HS-27A (cell line): ENCODE measurements at places on chromosomes 5 and 9.

- no peak for DNase-seq
Observed at GRCh38 chr5:72133212-72133990, 26.1 kb downstream of the MAP1B start.

DNA sequence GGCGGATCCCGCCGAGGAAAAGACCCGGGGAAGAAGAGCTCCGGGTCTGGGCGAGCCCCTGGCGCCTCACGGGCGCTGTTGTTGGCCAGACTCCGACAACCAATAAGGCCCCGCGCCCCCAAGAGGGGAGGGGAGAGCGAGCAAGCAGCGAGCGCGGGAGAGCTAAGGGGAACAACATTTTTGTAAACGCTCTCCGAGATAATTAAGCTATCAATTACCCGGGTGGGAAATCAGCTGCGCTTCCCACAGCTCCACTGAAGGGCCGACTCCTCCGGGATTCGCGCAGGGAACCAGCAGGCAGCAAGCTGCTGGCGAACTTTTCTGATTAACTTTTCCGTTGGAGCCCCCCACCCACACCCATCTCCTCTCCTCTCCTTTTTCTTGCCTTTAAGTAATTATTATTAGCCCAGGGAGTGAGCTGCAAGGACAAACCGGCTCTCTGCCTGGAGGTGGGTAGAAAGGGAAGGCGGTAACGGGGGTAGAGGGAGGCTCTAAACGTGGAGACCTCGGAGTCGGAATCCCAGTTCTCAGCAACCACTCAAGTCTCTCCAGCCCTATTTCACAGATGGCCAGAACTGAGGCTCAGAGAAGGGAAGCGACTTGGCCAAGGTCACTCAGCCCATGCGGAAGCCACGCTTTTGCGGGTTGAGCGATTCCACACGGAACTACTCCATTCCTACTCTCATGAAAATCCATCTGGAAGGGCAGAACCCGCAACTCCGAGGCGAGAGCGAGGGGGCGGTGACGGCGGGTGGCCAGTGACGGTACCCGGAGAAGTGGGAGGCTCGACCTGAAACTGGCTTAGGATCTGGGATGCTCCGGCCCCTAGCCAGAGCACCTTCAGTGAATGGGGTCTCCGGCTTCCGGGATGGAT is 1.3 kb downstream of the ASTN2 start:
- no peak for DNase-seq

- DNase-seq = no peak
Observed at GRCh38 chr5:149464796-149465489, 85.9 kb upstream of the IL17B start.

- no peak for DNase-seq
Observed at GRCh38 chr5:142971303-142972013, 201.3 kb downstream of the ARHGAP26 start.

- no peak for DNase-seq
Observed at GRCh38 chr9:136297766-136298735, 5.8 kb downstream of the CCDC187 start.

DNA sequence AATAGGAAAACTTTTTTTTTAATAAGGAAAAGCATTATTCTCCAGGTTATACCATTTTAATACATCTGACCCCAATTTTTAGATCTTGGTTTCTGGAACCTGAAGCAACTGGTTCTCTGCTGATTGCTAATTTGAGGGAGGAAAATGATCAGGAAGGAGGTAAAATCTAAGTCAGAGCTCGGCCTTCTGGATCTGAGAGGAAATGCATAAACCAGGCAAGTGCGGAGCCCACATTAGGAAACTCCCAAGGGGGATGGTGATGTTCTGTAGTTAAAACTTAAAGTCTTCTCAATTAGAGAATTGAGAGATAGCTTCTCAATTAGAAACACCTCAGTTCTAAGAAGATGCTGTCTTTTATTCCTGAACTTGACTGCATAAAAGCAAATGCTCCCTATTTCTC is 113.5 kb downstream of the TSSK1B start:
- DNase-seq = no peak

- no peak for DNase-seq
Observed at GRCh38 chr9:137273611-137274320, 3.8 kb upstream of the TOR4A start.

DNA sequence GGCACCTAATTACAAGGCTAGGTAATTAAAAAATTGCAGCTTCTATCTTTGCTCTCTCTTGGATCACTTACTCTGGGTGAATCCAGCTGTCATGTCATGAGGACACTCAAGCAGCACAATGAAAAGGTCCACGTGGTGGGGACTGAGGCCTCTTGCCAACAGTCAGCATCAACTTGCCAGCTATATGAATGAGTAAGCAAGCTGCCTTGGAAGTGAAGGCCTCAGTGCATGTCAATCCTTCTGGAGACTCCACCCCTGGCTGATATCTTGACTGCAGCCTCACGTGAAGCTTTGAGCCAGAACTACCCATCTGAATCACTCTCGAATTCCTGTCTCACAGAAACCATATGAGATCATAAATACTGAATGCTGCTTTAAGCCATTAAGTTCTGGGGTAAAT is 140.5 kb downstream of the SNX18 start:
- no peak for DNase-seq

GRCh38 chr5:76524868-76525267 is 98.3 kb downstream of the F2RL2 start:
- DNase-seq = no peak

DNA sequence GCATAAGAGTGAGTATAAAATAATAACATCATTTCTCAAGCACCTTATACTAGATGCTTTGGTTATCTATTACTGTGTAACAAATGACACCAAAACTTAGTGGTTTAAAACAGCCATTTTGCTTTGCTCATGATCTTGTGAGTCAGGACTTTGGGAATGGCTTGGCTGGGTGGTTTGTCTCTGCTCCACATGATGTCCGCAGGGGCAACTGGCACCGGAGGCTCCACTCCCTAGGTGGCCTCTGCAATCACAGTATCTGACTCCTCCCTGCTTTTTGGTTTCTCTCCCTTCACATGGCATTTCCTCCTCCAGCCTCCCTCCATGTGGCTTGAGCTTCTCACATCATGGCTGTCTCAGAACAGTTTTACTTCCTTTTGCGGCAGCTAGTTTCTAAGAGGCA is 259.5 kb downstream of the GAS1 start:
- DNase-seq = no peak

DNA sequence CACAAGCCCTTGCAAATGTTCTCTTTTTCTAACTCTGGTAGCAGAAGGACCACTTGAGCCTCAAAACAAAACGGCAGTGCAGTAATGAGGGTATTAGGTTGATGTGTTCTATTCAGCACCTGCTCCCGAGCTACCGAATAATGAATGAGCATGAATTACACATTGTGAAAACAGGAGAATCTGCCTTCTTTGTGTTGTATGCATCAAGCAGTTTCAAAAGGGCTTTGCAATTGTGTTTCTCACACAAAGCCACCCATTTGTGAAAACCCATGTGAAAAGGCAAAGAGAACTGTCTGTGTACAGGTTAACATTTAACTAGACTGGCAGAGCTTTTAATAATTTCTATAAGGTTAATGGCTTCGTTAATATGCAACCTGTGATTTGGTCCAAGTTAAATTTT is 97.8 kb downstream of the STK32A start:
- no peak for DNase-seq

DNA sequence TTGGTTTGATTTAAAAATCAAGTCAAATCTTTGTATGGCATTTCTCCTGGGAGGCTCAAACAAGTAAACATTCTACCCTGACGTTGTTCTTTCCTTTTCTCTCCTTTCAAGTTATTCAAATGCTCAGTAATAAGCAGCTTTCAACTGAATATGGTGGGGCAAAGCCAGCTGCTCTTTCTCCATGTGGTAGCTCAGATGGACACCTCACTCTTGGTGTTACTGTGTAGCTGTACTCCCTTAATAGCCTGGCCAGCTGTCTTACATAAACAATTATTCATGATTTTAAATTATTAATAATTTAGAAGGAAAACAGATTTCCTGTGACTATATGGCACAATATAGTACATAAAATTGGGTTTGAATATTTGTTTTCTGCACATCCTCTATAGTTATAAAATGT is 165.2 kb downstream of the PDE4D start:
- DNase-seq = no peak

- DNase-seq = no peak
Observed at GRCh38 chr9:121893786-121894185, 199.3 kb downstream of the TTLL11 start.

- DNase-seq = no peak
Observed at GRCh38 chr5:126937771-126938170, 92.6 kb downstream of the MARCHF3 start.

- DNase-seq = no peak
Observed at GRCh38 chr9:80500300-80500699, 928.5 kb downstream of the TLE4 start.

- DNase-seq = no peak
Observed at GRCh38 chr9:20358207-20358606, 264.1 kb downstream of the MLLT3 start.

- DNase-seq = no peak
Observed at GRCh38 chr9:135906291-135907005, 898 bp downstream of the CAMSAP1 start.

- no peak for DNase-seq
Observed at GRCh38 chr5:16326137-16326536, 139.5 kb downstream of the ZNF622 start.

DNA sequence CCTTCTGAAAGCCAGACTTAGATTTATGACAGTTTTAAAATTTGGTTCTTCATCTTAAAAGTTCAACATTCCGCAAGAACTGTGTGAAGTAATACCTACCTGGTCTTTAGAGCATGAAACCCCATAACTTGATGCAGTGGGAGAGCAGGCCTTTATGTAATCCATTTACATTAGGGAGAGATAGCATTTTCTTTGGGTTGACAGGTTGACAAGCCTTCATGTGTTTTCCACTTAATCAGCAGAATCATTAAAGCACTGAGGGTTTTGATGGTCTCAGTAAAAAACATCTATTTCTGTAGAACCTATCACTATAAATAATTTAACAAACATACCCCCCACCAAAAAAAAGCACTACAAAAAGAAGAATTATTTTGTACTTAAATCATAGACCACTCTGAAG is 121.6 kb upstream of the KIF2A start:
- DNase-seq = no peak

DNA sequence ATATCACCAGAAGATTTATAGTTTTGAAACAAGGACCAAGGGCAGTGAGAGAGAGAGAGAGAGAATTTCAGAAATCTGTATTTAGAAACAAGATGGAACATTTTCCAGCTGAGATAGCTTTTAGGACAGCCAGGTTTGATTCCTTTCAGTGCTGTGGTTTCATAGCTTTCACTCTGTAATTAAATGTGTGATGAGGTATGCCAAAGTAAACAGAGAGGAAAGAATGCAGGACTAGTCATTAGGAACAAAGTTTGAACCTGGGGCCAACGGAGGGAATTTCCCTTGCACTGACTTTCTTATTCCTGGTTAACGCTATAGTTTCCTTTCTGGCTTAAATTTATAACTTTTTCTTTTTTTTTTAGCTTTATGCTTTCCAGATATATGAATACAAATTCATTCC is 10.0 kb upstream of the CCL28 start:
- no peak for DNase-seq

DNA sequence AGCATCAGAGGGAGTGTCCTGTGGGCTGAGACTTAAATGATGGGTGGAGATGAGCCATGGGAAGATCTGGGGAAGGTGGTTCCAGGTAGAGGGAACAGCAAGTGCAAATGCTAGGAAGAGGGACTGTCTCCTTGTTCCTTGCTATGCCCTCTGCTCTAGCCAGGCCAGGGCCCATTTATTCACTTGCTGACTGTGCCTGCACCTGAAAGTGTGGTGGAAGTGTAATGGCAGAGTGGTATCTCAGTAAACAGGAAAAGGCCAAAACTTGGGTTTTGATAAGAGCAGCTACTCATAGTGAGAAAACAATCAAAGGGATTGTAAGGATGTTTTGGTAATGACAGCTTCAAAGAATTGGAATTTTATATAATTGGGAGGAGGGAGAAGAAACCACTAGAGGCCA is 32.4 kb downstream of the TLE4 start:
- DNase-seq = no peak

GRCh38 chr5:139141446-139142204 is 56.5 kb downstream of the SIL1 start:
- no peak for DNase-seq

GRCh38 chr5:144832416-144832815 is 661.7 kb downstream of the KCTD16 start:
- DNase-seq = no peak

DNA sequence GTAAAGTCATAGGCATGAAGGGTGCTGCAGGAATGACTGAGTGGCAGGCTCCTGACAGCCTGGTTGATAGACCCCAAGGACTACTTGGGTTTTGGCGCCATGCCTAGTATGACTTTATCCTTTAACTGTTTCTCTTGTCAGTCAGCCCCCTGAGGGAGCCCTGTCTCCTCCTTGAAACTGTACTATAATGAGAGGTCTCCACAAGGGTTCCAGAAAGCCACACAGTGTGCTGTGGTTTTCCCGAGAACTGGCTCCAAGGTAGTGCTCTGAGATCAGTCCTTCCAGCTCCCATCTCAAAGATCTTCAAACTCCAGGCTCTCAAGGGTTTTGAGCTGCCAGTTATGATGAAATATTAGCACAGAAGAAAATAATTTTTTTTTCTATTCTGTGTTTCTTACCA is 26.7 kb upstream of the TNC start:
- DNase-seq = no peak

DNA sequence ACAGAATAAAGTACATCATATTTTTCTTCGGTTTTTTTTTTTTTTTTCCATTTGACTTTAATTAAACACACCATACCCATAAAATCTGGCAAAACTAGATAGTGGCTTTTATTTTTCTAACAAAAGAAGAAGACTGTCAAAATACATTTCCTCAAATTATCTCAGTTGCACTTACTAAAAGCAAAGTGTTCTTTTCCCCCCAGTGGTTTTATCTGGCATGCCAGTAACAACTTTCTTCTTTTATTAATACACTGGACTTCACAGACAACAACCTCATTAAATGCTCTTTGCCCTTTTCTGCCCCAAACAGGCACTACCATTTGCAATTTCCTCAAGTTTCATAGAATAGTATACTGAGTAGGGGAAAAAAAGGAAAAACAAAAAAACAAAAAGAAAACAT is 1792.3 kb downstream of the EFNA5 start:
- DNase-seq = no peak

GRCh38 chr5:140159014-140159927 is 15.7 kb upstream of the CYSTM1 start:
- no peak for DNase-seq

GRCh38 chr5:137596941-137597340 is 97.8 kb upstream of the SPOCK1 start:
- no peak for DNase-seq

- no peak for DNase-seq
Observed at GRCh38 chr5:77231471-77232138, 21.1 kb downstream of the PDE8B start.
